RPMI8226 (cell line): ENCODE measurements at places on chromosomes 16 and 17.

GRCh38 chr17:62996221-62996620, 30.2 kb downstream of the TANC2 start:
- DNase-seq, result peak; percentile 30

- no peak for DNase-seq
Observed at GRCh38 chr16:86403541-86404163, 106.7 kb upstream of the FOXF1 start.

GRCh38 chr17:80941171-80941570, 50.5 kb upstream of the CHMP6 start:
- no peak for DNase-seq

DNA sequence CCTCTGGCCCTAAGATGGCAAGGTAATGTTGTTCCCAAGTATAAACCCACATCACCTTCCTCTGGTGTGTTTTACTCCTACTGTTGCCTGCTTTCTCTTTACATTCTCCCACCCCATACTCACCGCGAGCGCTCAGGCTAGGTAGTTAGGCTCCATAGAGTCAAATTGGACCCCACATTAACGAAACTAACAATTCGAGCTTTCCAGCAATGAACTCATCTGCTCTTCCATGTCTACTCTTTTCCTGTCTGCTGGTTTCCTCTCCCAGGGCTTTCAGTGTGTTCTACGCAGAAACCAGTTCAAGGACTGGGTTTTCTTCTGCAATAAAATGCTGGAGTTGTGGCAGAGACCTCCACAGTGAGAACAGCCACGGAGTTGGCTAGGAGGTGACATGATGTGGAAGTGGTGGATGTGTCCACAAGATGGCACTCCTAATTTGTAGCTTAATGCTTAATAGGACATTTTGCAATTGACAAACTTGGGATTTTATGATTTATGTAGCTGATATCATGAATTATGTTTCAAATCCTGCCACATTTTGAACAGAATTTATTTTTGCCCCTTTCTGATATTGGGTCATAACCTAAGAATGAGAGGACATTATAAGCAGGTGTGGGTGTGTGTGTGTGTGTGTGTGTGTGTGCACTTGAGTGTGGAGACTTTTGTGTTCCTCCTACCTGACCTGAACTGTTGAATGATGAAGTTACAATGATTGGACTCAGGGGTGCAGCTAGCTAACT, 2.2 kb upstream of the UQCRC2 start:
- peak; percentile 53 for DNase-seq

- DNase-seq, result no peak
Observed at GRCh38 chr16:68798398-68798797, 44.9 kb upstream of the TANGO6 start.

DNA sequence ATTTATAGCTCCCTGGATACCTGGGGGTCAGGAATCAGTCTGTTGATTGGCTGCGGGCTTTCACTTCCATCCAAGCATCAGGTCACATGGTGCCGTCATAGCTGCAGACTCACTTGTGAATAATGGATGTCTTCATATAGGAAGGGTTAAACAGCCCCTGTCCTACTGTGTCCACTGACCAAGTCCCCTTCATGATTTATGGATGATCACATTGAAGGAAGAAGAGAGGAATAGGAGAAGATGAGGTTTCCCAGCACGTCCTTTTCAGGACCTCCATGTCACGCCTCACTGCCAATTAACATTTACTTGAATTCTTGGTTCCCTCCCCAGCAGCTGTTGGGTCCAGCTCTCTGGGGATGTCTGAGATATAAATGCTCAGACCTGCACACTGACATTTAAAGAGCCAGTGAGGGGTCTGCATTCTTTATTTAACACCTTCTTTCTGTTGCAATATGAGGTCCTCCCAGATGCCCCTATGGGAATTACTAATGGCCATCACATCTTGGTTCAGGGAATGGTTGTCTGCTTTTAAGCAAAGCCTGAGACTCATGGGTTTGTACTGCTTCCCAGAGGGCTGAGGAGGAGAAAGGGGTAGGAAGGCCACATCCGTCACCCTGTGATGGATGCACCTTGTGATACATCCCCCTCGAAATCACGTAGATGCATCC, 230.6 kb upstream of the HSBP1 start:
- DNase-seq, result no peak

GRCh38 chr17:80034791-80035686, 633 bp downstream of the TBC1D16 start:
- peak; percentile 41 for DNase-seq

DNA sequence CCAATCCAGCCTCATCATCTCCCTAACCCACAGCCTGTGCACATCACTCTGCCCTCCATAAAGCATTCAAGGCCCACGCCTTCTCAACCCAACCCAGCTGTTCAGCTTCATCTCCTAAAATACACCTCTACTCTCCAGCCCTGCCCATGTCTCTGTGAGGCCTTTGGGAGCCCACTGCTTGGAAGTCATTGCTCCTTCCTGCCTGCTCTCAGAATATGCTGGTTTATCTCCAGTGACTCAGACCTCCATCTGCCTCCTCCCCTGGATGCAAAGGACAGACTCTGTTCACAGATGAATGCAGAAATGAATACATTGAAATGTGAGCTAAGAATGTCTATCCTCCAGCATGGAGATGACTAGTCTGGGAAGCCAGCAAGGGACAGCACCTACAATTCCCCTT, 19.0 kb downstream of the KCNG4 start:
- no peak for DNase-seq

DNA sequence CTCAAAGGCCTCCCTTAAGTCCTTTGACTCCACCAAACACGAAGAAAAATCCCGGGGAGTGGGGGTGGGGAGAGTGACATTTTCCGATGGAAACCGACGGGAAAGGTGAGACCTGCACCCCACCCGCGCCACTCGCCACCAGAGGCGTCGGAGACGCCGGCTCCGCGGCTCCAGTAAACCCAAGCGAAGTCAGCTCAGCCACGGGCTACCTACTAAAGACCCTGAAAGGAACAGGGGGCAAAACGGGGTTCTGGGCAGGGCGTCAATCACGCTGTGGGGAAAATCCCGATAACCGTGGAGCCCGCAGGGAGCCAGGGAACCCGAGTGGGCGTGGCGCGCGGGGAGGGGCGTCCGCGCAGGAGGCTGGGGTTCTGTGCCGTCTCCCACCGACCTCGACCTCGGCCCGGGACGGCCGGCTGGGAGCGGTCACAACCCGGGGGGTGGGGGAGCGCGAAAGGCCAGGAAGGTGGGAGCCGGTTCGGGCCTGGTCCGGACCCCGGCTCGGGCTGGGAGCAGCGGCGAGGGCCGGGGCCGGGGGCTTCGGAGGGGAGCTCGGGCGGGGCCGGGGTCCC, 565 bp downstream of the WDR45B start:
- peak; percentile 51 for DNase-seq

- DNase-seq, result no peak
Observed at GRCh38 chr16:24966634-24967033, 48.5 kb downstream of the ARHGAP17 start.

DNA sequence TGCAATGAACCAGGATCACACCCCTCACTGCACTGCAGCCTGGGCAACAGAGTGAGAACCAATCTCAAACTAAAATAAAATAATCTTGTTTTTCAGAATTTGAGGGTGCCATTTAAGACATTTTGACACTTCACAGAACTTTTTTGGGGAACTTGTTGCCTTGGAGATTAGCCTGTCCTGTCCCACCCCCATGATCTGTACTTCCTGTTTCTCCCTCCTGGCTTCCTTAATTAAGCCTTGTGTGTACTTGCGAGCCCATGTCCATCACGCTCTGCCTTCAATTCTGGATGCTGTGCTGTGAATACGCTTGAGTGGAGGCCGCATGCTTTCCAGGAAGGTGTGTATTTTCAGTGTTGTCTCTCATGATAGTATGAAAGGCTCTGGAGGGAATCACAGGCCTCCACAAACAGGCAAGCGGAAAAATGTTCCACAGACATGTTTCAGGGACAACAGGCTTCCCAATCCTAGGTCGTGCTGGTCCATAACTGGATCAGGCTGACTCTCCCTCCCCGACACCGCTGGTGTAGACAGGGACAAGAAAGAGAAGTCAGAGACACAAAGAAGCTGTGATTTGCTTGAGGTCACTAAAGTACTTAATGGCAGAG, 56.9 kb downstream of the NOS2 start:
- DNase-seq, result no peak

DNA sequence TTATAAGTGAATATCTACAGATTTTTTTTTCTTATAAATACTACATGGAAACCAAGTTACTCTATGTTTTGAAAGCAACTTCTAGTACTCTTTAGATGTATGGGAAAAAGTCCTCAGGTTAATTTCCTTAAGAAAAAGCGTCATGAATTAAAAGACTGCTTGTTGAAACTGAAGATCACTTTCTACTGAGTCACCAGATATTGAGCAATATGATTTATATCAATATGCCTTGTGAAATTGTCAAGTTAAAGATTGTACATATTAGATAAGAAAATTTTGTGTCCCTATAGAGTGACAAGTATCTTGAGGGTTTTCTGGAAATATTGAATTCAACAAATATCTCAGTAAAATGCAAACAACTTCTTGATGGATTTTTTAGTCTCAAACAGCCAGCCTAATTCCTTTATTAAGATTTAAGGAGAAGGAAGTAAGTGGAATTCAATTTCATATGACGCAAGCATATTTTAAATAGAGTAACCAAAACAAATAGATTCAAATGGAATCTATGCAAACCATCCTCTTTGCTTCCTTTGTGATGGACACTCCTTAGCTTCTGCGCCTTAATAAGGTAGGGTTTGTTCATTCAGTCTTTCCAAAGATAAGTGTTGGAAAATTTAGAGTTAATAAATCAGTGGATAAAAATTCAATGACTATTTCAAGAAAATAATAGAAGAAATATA, 16.6 kb downstream of the KRT12 start:
- DNase-seq, result no peak

DNA sequence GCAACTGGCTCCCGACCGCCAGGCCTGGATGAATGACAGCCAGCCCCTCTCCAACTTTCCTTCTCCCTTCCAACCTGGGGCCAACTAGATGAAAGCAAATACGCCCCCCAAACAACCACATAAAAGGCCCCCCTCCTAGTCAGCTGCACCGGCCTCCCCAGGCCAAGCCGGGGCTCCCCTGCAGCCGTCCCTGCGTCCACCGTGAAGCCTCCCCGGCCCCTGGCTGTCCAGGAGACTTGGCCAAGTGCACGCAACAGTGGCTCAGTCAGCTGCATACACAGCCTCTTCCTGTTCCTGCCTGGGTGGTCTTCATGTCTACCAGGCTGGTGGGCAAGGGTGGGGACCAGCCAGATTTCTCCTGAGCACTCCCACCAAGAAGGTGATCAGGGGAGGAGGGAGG, 16.0 kb downstream of the DNAH17 start:
- DNase-seq, result no peak

- DNase-seq, result no peak
Observed at GRCh38 chr17:63309021-63309420, 137.1 kb downstream of the CYB561 start.

DNA sequence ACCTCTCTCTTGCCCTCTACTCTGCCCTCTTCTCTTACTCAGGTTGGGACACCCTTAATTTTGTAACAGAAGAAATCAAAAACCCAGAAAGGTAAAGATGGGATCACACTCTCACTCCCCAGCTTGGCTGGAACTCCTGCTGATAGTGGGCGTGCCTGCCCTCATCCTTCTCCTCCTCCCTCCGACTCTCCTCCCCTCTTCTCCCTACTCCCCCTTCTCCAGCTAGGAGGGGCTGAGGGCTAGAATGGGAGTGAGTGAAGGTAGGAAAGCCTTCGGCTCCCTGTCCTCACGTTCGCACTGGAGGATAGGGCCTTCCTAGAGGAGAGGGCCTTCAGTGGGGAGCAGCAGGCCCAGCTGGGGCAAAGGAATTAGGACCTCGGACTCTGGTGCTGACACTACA, 20.3 kb downstream of the SLC7A6OS start:
- DNase-seq, result no peak

GRCh38 chr16:57257455-57258070, 12.5 kb downstream of the ARL2BP start:
- no peak for DNase-seq

- no peak for DNase-seq
Observed at GRCh38 chr17:15920758-15921239, 24.1 kb upstream of the ADORA2B start.

DNA sequence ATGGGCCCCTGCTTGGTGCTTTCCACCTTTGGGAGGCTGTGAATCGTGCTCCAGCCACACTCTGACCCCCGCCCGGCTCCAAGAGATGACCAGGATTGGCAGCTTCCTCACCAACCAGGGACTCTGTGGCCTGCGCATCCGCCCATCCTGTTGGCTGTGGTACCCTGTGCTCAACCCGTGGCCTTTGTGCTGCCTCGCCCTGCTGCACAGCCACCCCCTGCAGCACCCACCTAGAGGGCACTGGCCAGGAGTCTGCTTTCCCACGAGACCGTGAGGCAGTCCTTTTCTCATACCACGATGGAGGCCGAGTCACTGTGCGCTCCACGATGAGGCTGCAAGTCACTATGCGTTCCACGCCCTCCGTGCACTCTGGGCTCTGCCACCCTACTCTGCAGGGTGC, 19.4 kb downstream of the NME3 start:
- DNase-seq, result no peak

GRCh38 chr16:526181-527014, 1.1 kb upstream of the CAPN15 start:
- peak; percentile 57 for DNase-seq

DNA sequence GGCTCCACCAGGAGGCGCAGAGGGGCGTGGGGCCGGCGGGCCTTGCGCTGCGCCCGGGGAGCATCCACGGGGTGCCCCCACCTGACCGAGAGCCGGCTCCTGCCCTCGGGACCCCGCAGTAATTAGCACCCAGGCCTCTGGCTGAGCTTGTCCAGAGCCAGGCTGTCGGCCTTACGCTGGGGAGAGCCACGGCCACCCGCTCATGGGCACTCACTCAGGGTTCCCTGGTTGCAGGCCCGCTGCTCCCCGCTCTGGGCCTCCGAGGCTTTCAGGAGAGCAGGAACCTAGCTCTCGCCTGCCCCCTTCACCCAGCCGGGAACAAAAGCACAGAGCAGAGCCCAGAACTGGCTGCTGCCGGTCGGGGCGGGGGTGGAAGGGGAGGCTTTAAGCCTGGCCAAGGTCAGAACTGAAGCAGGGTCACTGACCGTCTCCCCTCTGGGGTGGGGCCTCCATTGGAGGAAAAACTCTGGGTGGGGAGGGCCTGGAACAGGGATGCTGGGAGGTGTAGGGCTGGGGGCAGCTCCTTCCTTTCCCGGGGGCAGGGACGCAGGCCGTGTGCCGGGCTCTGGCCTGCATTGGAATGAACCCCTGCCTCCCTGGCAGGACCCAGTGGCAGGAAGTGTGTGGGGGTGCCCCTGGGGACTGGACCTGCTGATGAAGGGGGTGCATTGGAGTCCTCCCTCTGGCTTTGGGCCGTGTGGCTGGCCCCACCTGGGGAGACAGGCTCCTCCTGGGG, 12.3 kb downstream of the GLIS2 start:
- peak; percentile 37 for DNase-seq

GRCh38 chr16:50739031-50739430, 2.9 kb upstream of the CYLD start:
- DNase-seq, result no peak

- no peak for DNase-seq
Observed at GRCh38 chr17:5500589-5501391, 14.4 kb downstream of the MIS12 start.

DNA sequence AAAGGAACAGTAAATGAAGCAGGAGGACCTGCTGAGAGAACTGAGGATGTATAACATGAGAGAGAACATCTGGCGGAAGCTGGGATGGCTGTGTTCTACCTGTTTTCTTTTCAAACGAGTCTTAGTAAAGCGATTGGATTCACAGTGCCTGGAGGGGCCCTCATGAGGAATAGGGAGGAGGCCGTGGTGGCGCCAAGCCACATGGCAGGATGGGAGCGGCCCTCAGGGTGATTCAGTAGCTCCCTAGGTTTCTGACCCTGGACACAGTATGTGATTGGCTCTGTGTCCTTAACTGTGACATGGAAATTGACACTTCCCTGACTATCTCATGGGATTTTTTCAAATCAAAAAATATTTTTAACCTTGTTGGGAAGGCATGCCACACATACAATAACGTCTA, 32.1 kb downstream of the USP43 start:
- DNase-seq, result no peak

- DNase-seq, result no peak
Observed at GRCh38 chr17:21418446-21419298, 42.5 kb downstream of the KCNJ12 start.
